ENCODE measurements at places on chromosomes 16 and 17.

DNA sequence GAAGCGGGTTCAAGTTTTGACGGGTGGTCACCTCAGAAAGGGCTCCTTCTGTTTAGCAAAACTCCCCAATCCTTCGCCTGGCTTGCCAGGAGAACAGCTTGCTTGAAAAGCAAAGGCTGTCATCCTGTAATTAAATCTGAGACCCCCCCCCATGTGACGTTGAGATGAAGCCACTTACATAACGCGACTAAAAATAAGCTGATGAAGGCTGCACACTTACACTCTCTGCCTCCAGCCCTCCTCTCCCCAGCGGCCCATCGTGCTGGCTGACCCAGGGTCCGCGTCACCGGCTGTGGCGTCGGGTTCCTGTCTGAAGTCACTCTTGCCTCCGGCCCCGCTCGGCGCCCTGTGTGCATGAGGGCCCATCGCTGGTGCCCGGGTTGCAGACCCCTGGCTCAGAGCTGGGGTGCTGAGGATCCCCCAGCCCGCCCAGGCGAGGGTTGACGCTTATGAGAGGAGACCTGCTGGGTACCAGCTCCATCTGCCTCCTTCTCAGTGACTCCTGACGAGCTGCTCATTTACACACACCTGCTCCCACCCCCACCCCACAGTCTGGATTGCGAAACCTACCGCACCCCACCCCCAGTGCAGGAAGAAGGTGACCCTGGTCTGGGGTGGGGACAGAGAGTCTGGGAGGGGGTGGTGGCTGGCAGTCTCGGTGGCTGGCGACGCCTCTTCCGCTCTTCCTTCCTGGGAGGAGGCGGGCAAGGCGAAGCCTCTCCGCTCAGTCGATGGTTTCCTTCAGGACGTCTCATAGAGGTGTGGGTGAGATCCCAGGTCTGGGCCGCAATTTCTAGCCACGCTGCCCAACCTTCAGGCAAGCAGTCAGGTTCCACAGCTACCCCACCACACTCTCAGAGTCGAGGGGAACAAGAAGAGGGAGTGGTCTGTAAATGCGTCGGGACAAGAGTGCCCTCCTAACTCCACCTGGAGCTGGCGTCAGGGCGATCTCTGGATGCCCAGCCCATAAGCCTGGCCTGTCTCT is 3.1 kb upstream of the BAIAP2 start:
- no peak for DNase-seq

GRCh38 chr17:19331134-19331533 is 31.4 kb downstream of the B9D1 start:
- no peak for DNase-seq

- DNase-seq = no peak
These were observed 35.5 kb downstream of the PIMREG start for GRCh38 chr17:6479622-6480302.

DNA sequence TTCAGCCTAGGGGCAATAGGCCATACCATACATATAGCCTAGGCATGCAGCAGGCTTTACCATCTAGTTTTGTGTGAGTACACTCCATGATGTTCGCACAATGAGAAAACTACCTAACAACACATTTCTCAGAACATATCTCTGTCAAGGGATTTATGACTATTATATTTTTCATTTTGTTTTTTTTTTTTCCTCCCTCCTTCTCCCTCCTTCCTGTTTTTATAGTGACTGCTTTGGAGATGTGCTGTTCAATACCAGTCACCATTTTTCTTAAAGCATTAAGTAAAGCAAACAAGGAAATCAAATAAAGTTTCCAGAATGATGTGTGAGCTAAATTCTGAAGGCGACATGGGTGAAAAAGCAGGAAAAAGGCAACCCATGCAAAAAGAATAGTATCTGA is 194.6 kb downstream of the STX8 start:
- no peak for DNase-seq

GRCh38 chr16:1180549-1181403 is 27.9 kb downstream of the CACNA1H start:
- no peak for DNase-seq

DNA sequence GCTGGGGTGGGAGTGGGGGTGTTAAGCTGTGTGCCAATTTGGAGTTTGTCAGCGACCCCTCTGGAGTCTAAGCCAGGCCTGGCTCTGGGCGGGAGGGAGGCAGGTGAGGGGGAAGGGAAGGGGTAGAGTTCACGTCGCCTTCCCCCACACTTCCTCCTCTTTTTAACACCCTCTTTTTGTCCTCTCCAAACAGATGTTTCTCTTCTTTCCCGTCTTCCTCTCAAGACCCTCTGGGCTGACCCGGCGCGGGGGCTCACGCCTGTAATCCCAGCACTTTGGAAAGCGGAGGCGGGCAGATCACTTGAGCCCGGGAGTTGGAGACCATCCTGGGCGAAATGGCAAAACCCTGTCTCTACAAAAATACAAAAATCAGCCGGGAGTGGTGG is 3.3 kb downstream of the HOXB1 start:
- DNase-seq = no peak

- DNase-seq = no peak
These were observed 80.2 kb upstream of the BRD7 start for GRCh38 chr16:50448981-50449380.

DNA sequence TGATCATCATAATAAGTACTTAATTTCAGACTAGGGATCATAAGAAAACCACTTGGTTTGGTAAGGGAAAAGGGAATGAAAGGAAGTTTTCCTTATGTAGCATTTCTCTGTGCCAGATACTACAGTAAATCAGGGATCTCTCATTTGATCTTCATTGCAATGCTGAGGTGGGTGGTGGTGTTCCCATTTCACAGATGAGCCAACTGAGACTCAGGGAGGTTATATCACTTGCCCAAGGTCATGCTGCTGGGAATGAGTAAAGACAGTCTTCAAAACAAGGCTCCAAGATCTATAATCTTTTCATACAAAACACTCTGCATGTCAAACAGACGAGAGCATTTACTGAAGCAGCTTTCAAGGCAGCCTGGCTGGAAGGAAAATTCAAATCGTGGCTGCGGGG is 124.6 kb downstream of the GP2 start:
- DNase-seq = no peak

GRCh38 chr16:56355221-56355620 is 70.1 kb downstream of the AMFR start:
- no peak for DNase-seq

- DNase-seq = no peak
These were observed 13.8 kb upstream of the CTCF start for GRCh38 chr16:67548265-67549126.

GRCh38 chr16:82643136-82643535 is 16.4 kb downstream of the CDH13 start:
- no peak for DNase-seq

DNA sequence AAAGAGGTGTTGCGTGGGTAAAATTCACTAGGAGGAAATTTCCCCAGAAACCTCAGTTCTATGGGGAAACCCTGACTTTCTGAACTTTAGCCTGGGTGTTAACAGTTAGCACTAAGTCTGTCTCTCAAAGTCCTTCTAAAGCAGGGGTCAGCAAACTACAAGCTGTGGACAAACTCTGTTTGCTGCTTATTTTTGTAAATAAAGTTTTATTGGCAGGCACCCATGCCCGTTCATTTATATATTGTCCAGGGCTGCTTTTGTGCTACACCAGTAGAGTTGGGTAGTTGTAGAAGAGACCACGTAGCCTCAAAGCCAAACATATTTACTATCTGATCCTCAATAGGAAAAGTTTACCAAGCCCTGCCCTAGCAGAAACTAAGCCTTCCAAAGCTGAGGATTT is 159.7 kb downstream of the USP31 start:
- DNase-seq = no peak

GRCh38 chr17:58315750-58316149 is 12.8 kb downstream of the TSPOAP1 start:
- no peak for DNase-seq

- DNase-seq = peak; percentile 84
These were observed at the start of gene SLC39A11 for GRCh38 chr17:73092523-73093135. Gene SLC39A11 (minus strand): TSS chr17:73092688. CDS start chr17:73088764, 3,924 bp downstream.

GRCh38 chr16:27444470-27444869 is 42.5 kb downstream of the IL21R start:
- DNase-seq = no peak

DNA sequence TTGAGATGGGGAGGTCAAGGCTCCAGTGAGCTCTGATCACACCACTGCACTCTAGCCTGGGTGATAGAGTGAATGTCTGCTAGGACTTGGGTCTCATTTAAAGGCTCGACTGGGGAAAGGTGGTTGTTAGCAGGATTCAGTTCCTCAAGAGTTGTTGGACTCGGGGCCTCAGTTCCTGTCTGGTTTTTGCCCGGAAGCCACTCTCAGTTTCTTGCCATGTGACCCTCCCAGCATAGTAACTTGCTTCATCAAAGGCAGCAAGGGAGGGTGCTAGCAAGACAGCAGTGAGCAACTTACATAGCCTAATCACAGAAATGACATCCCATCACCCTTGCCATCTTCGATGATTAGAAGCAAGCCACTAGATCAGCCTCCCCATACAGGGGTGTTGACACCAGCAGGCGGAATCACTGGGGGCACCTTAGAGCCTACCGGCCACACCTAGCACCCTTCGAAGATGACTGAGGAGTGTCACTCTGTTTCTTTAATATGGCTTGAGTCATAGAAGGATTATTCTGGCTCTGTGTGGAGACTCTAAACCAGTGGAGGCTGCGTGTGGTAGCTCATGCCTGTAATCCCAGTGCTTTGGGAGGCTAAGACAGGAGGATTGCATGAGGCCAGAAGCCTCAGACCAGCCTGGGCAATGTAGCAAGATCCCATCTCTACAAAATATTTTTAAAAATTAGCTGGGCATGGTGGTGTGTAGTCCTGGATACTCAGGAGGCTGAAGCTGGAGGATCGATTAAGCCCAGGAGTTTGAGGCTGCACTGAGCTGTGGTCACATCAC is 13.2 kb upstream of the SCNN1B start:
- no peak for DNase-seq

GRCh38 chr17:44219108-44219615 is 313 bp downstream of the UBTF start:
- DNase-seq = peak; percentile 45

- no peak for DNase-seq
These were observed 31.2 kb downstream of the RNF213 start for GRCh38 chr17:80291691-80292487.

GRCh38 chr17:77320485-77321256 is 179.9 kb downstream of the SEC14L1 start:
- DNase-seq = no peak

- no peak for DNase-seq
These were observed 4.9 kb downstream of the MT3 start for GRCh38 chr16:56594292-56594619.

DNA sequence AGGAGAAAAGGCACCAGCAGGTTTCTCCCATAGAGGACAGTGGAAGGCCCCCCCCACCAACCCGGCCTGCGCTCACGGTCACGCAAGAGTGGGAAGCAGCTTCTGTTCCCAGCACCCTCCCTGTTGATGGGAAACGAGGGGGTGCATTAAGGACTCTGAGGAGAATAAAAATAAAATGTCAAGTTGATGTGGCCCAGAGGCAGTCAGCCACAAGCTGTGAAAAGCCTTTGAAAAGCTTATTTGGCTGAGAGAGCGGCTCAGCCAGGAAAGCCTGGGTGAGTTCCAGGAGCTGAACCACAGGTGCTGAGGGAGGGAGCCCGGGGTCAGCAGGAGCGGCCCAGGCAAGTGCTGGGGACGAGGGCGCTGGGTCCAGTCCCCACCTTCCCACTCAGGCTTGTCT is 26.9 kb upstream of the SPATA32 start:
- no peak for DNase-seq

DNA sequence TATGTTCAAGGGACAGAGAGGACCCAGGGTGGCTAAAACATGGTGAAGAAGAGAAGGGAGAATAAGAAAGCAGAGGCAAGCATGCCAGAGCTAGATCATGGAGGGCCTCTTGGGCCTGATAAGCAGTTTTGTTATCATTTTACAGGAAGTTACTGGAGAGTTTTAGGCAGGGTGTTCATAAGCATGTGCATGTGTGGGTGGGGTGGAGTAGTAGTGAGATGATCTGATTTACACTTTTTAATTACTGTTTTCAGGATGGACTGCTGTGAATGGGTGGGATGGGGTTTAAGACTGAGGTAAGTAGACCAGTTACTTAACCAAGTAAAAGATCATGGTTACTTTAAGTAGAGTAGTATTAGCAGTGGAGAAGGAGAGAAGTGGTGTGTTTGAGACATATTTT is 173.6 kb downstream of the PHKB start:
- no peak for DNase-seq

DNA sequence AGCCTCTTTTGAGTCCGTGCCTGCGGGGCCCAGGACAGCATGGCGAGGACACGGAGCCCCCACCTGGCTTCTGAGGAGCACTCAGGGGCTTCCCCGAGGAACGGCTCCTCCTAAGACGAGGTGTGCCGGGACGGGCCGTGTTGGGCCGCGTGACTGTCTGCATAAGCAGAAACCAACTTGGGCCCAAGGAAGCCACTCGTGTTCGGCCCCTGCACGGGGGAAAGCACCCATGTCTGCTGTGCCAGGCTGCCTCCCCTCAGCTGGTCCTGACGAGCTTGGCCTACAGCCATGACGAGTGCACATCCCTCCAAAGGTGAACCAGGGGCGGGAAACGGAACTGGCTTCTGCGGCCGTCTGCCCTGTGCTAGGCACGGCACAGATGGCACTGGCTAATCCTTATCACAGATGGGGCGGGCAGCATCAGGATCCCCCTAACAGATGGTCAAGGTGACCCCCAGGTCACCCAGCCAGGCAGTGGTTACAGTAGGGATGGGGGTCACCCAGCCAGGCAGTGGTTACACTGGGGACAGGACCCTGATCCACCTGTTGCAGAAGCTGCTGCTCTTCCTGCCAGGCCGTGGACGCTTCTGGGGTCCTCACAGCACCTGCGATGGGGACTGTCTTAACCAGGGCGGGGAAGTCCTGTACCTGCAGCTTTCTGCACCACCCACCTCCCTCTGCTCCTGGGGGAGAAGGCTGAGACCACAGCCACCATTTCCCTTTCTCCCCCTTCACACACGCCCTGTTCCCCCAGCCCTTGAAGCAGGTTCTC is 25.6 kb downstream of the MRM3 start:
- DNase-seq = no peak

DNA sequence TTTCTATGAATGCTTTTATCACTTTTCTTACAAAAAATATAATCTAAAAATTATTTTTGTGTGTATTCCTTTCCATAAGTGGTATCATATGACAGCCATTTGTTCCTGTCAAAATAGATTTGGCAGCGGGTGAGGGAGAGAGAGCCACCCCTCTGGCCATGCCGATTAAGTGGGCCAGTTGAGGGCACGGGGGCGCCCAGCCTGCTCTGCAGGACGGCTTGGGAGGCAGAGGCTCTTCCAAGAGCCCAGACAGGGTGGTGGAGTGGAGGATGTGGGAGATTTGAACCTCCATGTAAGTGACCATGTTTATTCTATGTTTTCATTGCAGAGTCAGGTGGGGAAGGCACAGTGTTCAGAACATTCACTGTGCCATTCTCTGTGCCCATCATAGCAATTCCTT is 88.8 kb downstream of the IRX3 start:
- no peak for DNase-seq

DNA sequence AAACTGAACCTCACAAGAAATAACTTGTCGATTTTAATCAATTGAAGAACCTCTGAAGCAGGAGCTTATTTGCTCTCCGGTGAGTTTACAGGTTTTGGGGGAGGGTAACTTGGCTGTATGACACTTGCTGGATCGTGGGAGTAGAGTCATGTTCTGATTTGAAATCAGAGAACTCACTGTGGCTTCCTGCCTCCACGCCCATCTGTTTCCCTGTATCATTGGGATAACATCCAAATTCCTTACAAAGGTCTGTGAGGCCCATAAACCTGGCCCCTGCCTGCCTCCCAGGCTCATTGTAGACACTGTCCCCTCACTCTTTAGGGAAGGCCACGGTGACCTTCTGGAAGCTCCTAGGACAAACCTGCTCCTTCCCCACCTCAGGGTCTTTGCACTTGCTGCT is 48.3 kb downstream of the C17orf67 start:
- DNase-seq = no peak

GRCh38 chr17:40108970-40109824 is 8.8 kb upstream of the NR1D1 start:
- DNase-seq = no peak

GRCh38 chr17:29219378-29220047 is 27.1 kb upstream of the CRYBA1 start:
- DNase-seq = peak; percentile 65
